ENCODE measurements at places on chromosomes 4 and X. TPM values are rescaled to one million over a fixed set of nuclear protein-coding genes. Genes with fewer than 3 reads are reported as not detected.
A peak's percentile ranks its signal among the peaks of the same experiment; 100 is the strongest.

DNA sequence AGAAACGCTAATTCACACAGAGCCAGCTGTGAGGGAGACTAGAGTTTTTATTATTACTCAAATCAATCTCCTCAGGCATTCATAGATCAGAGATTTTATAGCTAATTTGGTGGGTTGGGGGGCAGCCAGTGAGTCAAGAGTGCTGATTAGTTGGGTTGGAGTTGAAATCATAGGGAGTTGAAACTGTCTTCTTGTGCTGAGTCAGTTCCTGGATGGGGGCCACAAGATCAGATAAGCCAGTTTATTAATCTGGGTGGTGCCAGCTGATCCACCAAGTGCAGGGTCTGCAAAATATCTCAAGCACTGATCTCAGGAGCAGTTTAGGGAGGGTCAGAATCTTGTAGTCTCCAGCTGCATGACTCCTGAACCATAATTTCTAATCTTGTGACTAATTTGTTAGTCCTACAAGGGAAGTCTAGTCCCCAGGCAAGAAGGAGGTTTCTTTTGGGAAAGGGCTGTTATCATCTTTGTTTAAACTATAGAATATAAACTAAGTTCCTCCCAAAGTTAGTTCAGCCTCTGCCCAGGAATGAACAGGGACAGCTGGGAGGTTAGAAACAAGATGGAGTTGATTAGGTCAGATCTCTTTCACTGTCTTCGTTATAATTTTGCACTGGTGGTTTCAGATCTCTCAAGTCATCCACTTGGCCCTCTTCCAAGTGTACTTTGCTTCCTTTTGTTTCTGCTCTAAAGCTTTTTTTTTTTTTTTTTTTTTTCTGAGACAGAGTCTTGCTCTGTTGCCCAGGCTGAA is 5.4 kb upstream of the NAA11 start:
- H3K27me3 ChIP-seq: no peaks in the 10 kb centered on the region
- no peaks in the 10 kb centered on the region for H3K36me3 ChIP-seq
- no peak for DNase-seq
- no peak overlapping the region for H3K27ac ChIP-seq

DNA sequence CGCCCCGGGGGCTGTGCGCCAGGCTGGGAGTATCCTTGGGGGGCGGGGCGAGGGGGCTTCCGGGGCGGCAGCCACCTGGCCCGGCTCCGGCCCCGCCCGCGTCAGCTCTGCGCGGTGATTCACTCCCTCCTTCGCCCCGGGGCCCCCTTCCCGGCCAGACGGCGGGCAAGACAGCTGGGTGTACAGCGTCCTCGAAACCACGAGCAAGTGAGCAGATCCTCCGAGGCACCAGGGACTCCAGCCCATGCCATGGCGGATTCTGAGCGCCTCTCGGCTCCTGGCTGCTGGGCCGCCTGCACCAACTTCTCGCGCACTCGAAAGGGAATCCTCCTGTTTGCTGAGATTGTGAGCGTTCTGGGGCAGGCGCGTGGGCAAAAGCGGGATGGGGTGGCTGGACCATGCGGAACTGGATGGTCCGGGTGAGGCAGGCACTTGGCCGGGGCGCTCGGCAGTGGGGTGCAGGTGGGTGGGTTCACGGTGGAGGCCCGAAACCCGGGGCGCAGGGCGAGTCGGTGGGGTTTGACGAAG is at the start of gene PLP2:
Gene PLP2 (plus strand): TSS at position 147 of the 528 bp plus-strand sequence. CDS start 103 bp downstream, at position 250.
- DNase-seq: peak; percentile 52
- H3K27ac ChIP-seq: peak within 1 kb of the TSS; percentile 78
- H3K27me3 ChIP-seq: no peaks in the 10 kb centered on the region
- H3K36me3 ChIP-seq: peaks cover 43% of the 10 kb centered on the region
- peak within 1 kb of the TSS; percentile 69 for H3K4me3 ChIP-seq

The DDIT4L gene
- total RNA-seq: 2.6 TPM

DNA sequence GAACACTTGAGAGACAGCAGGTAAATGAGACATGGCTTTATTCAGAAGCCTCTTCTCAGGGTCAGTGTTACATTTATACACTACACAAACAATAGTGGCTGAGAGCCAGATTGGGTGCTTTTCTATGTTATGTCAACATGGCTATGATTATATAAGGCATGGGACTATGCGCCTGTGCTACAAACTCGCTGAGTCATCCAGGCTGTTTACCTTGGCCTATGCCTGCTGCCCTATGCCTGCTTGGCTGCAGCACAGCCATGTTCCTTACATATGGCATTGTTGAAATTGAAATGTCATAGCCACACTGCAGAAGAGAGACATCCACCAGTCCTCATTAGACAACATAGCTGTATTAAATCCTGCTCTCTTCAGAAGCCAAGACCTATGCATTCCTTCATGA is 236.3 kb upstream of the NWD2 start:
- peak; percentile 14 for DNase-seq
- H3K4me1 ChIP-seq: no peaks in the 10 kb centered on the region
- H3K4me3 ChIP-seq: no peak overlapping the region
- H3K36me3 ChIP-seq: no peaks in the 10 kb centered on the region
- H3K27me3 ChIP-seq: no peaks in the 10 kb centered on the region

DNA sequence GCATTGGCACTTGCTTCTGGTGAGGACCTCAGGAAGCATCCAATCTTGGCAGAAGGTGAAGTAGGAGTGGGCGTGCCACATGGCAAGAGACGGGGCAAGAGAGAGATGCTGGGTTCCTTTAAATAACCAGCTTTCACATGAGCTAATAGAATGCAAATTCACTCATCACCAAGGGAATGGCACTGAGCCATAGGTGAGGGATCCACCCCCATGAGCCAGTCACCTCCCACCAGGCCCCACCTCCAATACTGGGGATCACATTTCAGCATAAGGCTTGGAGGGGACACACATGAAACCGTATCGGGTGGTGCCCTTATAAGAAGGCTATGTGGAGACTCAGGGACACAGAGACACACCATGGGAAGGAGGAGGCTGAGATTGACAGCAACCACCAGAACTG is 140.0 kb upstream of the MSX1 start:
- DNase-seq: no peak
- no peaks in the 10 kb centered on the region for H3K36me3 ChIP-seq
- H3K27me3 ChIP-seq: no peaks in the 10 kb centered on the region
- H3K4me3 ChIP-seq: no peak overlapping the region
- H3K4me1 ChIP-seq: no peaks in the 10 kb centered on the region

DNA sequence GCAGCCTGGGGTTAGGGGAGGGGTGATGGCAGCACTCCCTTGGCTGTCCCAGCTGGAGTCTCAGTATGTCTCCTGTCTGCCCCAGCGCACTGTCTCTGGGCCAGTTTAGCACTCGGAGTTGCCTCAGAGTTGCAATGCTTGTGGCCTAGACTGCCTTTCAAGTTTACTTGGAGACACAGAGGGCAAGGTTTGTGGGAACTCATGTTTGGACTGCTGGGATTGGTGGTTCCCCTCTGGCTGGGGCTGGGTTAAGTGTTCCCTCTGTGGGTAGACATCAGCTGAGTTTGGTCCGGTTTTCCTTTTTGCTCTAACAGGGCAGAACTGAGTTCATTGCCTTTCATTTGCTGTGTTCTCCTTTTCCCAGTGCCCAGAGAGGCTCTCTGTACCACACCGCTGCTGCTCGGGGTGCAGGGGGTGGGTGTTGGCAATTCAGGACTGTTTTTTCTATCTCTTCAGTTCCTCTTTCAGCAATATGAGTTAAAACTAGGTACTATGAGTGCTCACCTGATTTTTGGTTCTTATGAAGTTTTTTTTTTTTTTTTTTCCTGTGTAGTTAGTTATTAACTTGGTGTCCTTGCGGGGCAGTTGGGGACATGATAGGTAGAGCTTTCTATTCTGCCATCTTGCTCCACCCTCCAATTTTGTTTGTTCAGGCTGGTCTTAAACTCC is 17.2 kb downstream of the RAB33B start:
- no peak overlapping the region for H3K4me3 ChIP-seq
- H3K4me1 ChIP-seq: no peaks in the 10 kb centered on the region

DNA sequence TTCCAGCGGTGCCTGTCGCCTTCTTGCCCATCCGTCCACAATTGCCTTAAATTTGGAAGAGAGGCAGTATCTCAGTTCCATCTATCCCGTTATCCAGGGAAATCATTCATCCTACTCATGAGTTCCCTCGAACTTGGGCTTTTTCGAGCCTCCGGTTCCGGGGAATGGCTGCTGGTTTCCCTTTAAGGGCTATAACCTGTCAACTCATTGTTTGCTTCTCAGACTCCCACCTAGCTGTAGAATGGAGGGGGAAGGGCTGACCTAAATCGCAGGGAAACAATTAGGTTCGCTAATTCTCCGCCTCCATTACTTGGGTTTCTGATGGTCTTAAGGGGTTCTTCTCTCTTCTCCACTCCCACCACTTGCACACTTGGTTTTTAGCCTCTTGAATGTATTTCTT is 1.2 kb downstream of the UCHL1 start:
- H3K4me1 ChIP-seq: peaks cover 10% of the 10 kb centered on the region
- no peak for DNase-seq
- H3K27me3 ChIP-seq: peaks cover 19% of the 10 kb centered on the region
- H3K27ac ChIP-seq: no peak overlapping the region

All from SJSA1 (cell line).